EL (cell line): ENCODE measurements at places on chromosomes 13 and 19.

DNA sequence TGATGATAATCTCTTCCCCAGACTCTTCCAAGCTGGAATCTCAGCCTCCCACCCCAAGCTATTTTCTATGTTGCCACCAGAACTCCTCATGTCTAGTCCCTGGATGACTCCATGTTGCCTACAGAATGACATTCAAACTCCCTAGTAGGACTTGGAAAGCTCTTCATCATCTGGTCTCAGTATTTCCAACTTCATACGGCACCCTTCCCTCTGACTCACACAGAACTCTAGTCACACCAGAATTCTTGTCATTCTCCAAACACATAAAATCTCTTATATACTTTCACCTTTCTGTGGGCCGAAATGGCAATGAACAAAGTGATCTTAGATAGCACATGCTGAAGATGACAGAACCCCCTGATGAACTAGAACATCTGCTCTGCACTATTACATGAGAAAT is 86.2 kb downstream of the CAB39L start:
- DNase-seq = peak; percentile 78

- no peak for DNase-seq
These were observed 6.7 kb upstream of the FCGBP start for GRCh38 chr19:39941151-39941550.

DNA sequence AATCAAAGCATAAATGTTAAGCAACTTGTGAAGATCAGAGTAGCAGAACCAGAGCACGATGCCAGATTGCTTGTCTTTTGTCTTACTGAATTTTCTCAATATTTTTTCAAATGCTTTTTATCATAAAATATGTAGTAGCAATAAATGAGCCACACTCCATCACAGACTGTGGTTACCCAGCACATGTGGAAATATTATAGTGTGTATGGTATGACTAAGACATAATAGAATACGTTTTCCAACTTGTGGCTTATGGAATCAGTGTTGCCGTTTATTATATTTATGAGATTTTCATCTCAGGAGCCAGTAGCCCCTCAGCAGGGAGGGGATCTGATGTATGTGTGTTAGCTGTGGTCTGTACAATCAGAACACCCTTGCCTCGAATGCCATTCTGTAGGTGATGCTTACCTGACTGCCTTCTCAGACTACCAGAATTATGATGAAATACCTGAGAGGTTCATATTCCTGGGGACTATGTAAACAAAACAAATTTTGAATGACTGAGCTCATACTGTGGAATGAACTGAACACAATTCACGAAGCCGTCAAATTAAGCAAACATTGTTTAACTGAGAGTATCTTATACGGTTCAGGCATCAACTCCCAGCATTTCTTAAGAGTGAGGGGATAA is 1.9 kb downstream of the SCEL start:
- no peak for DNase-seq

DNA sequence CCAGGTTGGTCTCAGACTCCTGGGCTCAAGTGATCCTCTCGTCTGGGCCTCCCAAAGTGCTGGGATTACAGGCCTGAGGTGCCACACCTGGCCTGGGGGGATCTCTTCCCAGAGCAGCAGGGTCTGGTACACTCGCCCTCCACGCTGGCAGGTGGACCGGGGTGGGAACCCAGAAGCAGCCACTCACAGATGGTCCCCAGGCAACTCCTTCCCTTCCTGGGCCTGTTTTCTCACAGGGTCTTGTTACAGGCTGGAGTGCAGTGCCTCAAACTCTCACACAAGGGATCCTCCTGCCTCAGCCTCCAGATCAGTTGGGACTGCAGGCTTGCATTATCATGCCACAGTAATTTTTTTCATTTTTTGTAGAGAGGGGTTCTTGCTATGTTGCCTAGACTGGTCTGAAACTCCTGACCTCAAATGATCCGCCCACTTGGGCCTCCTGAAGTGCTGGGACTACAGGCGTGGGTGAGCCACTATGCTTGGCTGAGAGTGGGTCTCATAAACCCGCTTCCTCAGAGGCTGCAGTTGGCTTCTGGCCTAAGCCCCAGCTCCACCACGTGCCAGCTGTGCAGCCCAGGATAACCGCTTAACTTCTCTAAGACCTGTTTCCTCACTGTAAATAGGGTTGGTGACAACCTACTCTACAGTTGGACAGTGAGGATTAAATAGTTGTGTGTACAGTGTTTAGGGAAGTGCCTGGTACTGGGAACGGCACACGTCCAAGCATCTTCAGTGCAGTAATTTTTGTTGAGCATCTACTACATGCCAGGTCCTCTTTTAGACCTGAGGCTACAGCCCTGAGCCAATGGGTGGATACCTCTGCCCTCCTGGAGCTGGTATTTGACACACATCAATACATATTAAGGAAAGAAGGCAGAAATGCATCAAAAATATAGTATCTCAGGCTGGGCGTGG is 871 bp upstream of the CCER2 start:
- no peak for DNase-seq

DNA sequence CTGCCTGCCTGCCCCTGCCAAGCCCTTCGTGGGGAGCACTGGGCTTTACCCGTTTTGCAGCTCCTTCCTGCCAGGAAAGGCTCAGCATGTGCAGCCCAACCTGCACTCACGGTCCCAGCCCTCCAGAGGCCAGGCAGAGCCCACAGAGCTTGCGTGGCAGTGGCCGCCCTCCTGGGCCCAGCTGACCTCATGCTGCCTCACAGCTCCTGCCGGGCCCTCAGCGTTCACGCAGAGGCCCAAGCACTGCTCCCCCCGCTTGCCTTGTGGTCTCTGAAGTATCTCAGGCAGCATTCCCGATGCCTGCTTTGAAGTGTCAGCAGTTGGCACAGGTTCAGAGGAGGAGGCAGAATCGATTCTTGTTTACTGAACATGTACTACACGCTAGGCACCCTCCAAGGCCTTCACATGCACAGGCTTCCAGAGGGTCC is 32.5 kb downstream of the CAPN12 start:
- DNase-seq = peak; percentile 96
